ENCODE measurements at places on chromosomes 4 and X. TPM values are rescaled to one million over a fixed set of nuclear protein-coding genes. Genes with fewer than 3 reads are reported as not detected.

Gene CLDN34
- total RNA-seq, result not detected

DNA sequence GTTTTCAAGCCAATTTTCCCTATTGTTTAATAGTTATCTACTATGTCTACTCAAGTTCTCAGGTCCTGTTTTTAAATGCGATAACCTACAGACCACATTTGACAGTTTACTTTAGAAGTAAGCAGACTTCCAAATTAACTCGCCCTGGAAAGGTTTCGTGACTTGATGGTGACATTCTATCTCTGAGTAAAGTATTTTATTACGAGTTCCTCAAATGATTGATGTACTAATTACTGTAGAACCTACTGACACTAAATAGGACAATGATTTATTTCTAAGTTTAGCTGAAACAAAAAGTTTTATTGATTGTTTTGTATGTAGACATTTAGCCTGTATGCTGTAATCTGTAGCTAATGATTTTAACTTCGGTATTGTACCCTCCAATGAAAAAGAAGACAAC, 1.9 kb upstream of the PPBP start:
- DNase-seq, result no peak

Gene MND1
- total RNA-seq, result not detected

DNA sequence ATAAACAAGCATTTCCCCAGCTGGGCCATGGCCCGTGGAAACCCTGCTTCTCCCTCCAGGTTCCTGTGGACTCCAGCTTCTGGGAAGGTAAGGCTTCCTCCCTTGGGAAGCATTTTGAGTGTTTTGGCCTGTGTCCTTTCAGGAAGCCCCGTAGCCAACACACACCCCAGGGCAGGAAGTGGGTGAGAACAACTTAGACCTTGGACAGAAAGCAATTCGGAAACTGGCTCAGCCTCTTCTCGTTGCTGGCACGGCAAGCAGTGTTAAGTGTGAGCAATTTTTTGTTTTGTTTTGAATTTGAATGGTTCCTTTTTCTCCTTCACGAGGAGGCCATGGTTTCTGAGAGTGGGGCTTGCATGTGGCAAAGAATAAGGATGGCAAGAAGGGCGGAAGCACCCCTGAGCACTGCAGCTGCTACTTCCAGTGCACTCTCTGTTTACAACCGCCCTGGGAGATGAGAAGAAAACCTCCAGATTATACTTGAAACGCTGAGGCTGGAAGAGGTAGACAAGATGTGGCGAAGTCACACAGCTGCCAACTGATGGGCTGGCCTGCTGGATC, 14.1 kb upstream of the CYTL1 start:
- no peak for DNase-seq

DNA sequence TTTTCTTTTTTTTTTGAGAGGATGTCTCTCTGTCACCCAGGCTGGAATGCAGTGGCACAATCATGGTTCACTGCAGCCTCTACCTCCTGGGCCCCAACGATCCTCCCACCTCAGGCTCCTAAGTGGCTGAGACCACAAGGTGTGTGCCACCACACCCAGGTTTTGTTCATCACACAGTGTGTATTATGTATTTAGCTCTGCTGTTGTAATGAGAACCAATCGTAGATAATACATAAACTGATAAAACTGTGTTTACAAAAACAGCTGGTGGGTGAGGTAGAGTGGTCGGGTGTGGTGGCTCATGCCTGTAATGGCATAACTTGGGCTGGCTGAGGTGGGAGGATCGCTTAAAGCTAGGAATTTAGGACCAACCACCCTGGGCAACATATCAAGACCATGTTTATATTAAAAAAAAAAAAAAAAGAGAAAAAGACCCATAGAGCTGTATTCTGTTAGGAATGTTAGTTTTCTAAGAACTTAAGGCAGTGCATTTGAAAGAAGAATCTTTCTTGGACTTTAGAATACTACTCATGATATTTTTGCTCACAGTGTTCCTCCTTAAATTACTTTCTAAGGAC, 34.9 kb downstream of the POLR2B start:
- no peak for DNase-seq

Gene DUX4
- not detected for total RNA-seq

DNA sequence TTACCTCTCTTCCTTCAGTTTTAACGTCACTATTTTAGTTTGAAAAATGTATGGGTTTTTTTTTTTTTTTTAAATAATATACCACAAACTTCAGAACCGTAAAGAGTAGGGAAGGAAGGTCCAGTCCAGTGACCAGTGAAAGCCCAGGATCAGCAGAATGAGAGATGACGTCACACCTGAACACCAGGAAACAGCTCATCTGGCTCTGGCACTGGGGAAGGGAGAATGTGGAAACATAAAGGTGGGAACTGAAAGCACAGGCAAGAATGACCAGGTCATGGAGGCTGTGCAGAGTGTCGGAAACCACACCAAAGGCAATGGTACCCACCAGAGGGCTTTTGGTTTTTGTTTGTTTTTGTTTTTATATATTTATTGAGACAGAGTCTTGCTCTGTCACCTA, 141.2 kb downstream of the DHX15 start:
- no peak for DNase-seq

- DNase-seq, result no peak
These were observed 242.0 kb downstream of the PTTG2 start for GRCh38 chr4:38202242-38202641.

DNA sequence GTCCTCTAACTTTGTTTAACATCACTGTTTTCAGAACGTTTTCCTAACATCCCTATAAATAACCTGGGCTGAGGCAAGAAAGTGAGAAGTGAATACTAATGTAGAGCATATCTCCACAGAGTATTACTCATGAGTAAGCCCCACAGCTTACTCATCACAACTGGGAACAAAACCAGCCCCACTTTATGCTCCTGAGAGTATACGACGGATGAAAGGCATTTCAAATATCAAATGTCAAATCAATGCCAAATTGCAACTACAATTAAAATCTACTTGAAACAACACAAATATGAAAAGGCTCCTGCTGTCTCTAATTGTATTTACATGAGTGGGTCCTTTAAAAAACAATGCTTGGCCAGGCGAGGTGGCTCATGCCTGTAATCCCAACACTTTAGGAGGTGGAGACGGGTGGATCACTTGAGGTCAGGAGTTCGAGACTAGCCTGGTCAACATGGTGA, 41.2 kb downstream of the SH3RF1 start:
- DNase-seq, result no peak

DNA sequence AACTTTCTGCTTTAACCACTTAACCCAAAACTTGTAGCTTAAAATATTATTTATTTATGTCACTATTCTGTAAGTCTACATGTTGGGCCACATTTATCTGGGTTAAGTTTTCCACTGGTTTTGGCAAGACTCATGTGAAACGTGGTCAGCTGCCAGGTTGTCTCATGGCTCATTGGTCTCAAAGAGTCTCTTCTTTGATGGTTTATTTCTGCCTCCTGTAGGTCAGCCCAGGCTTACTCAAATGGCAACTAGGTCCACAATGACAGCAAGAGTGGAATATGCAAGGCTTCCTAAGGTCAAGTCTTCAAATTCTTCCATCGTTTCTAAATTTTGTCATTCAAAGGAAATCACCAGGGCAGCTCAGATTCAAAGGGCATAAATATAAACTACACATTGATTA, 828.7 kb downstream of the PCDH7 start:
- no peak for DNase-seq

DNA sequence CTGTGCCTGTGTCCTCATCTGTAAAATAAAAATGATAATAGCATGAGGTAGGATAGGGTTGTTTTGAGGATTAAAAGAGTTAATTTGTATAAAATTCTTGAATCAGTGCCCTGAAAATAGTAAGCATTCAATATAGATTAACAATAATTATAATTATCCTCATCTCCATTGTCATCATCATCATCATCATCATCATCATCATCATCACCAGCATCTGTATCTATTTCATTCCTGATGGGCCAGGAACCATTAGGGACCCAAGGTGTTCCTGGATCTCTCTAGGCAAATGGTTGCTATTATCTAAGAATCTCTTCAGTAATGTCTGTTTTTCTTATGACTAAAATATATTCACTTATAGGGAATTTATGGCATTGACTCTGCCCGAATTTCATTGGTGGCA, 31.6 kb downstream of the RASSF6 start:
- no peak for DNase-seq

Gene RAB39B
- total RNA-seq, result 11.1 TPM

DNA sequence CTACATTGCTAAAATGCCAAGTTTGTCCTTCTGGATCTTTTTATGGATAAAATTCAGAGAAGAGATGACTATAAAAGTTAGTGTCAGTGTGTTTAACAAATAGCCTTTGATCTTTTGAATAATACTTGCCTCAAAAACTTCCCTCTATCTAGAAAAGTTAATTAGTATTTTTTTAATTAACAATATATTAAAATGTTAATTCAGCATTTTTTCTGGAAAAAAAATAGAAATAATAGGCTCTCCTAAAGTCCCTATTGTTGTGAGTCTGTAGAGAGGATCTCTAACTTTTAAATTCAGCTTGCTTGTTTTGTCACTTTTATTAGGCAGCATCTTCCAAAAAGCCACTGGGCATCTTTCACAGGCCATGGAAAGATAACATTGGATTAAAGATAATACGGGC, 435.2 kb upstream of the RASGEF1B start:
- DNase-seq, result no peak

DNA sequence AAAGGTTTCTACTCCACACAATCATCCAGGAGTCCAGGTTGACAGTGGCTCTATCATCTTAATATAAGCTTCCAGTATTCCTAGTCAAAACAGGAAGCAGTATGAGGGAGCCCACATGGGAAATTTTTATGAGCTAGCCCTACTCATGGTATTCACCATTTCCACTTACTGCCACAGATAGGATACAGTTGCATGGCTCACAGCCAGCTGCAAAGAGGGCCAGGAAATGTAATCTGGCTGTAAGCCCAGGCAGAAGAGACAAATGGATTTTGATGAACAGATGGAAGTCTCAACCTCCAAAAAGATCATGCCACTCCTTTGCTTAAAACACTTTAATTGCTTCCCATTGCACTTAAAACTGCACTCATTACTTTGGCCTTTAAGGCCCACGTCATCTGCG, 150.6 kb downstream of the ADAMTS3 start:
- DNase-seq, result no peak

Gene GYPB
- not detected for total RNA-seq

Gene ALAS2
- not detected for total RNA-seq

- DNase-seq, result no peak
These were observed 20.1 kb upstream of the MSANTD1 start for GRCh38 chr4:3228881-3229280.

Gene TCEAL6
- total RNA-seq, result not detected

DNA sequence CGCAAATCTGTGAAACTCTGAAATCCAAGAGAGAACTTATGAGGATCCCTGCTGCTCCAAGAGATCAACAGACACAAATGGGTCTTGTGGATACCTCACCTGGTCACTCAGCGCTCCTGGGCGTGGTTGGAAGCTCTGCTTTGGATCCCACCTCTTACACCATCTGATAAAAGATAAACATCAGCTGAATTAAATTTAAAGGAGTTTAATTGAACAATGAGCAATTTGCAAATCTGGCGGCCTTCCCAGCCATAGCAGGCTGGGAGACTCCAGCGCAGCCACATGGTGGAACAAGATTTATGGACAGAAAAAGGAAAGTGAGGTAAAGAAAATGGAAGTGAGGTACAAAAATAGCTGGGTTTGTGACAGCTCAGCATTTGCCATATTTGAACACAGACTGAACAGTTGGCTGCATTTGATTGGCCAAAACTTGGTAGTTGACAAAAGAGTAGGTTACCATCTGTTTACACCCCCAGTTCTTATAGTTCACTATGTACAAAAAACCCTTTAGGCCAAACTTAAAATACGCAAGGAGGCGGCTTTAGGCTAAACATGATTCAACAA, 437.3 kb upstream of the NDST3 start:
- DNase-seq, result no peak

DNA sequence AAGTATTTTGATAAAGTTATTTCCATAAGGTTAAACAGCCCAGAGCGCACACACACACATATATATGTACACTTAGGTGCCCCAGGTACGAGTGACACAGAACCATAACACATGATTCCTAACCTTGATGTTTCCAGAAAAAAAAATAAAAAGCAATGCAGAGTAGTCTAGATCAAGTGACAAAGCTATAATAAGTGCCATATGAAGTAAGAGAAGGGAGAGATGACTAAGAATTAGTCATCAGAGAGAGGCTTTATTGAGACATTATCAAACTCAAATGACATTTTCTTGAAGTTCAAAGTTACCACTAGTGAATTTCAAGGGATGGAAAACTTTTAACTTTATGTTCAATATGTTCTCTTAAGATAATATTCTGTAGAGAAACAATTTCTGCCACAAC, 215.0 kb downstream of the HTR2C start:
- DNase-seq, result no peak

GRCh38 chrX:151984328-151984727, 9.9 kb upstream of the GABRE start:
- no peak for DNase-seq

GRCh38 chr4:141599853-141600252, 36.5 kb upstream of the IL15 start:
- no peak for DNase-seq

Gene SPANXC
- not detected for total RNA-seq

- no peak for DNase-seq
These were observed 423.3 kb downstream of the MAGEE1 start for GRCh38 chrX:76850851-76851250.

DNA sequence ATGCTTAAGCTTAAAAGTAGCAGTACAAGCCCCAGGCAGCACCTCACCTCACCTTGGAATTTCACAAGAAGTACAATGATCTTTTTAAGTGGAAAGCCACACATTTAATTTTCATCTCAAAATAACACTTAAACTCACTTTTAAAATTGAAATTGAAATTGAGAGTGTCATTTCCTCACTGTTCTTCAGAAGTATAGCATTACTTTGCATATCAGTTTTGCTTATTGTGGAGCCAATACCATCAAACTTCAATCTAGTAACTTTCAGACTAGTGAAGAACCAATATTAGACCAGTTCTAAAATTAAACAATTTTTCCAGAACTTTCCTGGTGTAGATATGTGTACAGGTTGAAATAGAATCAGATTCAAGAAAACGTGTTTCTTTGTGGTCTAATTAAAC, 242.4 kb downstream of the NDST4 start:
- no peak for DNase-seq

All from naive thymus-derived CD4-positive, alpha-beta T cell (primary cell).